A172 (cell line): ENCODE measurements at places on chromosomes 1 and 21. TPM values are rescaled to one million over a fixed set of nuclear protein-coding genes. Genes with fewer than 3 reads are reported as not detected.

DNA sequence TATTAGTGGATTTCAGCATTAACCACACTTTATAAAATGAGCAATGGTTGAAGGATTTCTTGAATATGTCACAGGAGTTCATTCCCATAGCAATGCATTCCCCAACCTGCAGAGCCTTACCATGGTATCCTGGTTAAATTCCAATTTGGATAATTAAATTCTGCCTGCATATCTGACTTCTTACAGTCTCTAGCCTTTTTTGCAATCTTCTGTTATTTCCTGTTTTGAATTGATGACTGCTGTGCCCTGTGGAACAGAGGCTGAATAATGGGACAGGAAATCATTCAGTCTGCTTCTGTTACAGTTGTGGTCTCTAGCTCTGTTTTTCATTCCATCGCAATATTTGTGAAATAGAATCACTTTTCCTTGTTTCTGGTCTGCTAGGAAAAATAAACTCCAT, 1823.9 kb downstream of the PLA2G4A start:
- peak; percentile 70 for DNase-seq

GRCh38 chr1:158814970-158815369, 16.2 kb upstream of the MNDA start:
- DNase-seq = no peak

- DNase-seq = no peak
Measured at GRCh38 chr1:172699695-172700227, 40.9 kb downstream of the FASLG start.

DNA sequence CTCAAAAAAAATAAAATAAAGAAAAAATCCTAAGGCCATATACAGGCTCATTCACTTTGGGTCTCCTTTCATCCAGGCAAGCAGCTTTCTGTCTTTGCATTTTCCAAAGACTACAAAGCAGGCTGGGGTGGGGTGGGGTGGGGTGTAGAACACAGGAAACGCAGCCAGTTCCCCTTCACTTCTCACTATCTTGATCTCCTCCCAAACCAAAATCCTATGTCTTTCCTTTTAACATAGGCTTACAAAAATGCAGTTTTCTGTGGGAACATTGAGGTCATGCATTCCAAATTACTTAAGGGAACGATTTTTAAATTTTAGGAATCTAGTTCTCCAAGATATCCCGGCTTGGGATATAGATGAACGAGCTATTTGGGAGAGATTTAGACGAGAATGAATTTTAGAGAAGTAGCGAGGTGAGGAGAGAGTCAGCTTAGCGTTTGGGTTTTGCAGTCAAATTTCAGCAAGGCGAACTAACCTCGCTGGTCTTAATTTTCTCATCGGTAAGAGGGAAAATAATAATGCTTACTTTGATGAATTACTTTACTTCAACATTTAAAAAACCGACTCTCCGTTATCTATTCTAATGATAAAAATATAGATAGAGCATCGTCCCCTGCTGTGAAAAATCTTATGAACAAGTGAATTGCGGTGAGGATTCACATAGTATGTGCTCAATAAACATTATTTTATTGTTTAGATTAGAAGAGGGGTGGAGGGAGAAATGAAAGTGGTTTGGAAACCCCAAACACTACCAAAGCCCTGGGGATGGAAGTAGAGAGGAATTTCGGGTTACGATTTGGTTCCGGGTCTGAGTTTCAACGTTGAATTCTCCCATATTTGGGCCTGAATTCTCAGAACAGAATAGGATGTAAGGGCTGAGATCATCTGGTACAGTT, 735 bp upstream of the STX12 start:
- no peak for DNase-seq

- DNase-seq = no peak
Measured at GRCh38 chr1:116738673-116739370, 15.4 kb upstream of the CD2 start.

- DNase-seq = no peak
Measured at GRCh38 chr1:199083680-199084079, 444.8 kb downstream of the PTPRC start.

GRCh38 chr1:234014208-234014607, 109.7 kb downstream of the SLC35F3 start:
- no peak for DNase-seq

F3 gene
- 79.2 and 79.3 TPM in 2 replicates for total RNA-seq

PTGER3 gene
- not detected in 2 replicates for total RNA-seq

DNA sequence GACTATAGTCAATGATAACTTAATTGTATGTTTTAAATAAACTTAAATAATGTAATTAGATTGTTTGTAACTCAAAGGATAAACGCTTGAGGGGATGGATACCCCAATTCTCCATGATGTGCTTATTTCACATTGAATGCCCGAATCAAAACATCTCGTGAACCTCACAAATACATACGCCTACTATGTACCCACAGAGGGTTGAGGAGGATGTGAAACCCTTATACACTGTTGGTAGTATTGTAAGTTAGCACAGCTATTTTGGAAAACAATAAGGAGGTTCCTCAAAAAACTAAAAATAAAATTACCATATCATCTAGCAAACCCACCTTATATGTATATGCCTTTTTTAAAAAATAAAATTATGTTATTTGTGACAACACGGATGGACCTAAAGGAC, 198.6 kb downstream of the MRPL39 start:
- DNase-seq = no peak

AMIGO1 gene
- total RNA-seq = 0.10 TPM in 1 of 2 replicates, not detected in the other

GRCh38 chr21:25986928-25987327, 183.6 kb downstream of the APP start:
- no peak for DNase-seq

- no peak for DNase-seq
Measured at GRCh38 chr1:9233241-9233941, 1.2 kb upstream of the H6PD start.

DNA sequence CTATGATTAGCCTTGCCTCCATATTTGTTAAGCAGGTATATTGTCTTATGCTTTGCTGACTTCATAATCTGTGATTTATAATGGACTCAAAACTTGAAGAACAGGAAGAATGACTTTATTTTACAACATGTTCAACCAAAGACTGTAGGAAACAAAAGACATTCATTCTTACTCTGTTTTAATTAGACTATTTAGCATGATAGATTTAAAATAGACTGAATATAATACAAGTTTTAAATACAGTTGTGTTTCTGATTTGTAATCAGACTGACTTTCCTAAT, 63.1 kb downstream of the CDC14A start:
- DNase-seq = no peak

DNA sequence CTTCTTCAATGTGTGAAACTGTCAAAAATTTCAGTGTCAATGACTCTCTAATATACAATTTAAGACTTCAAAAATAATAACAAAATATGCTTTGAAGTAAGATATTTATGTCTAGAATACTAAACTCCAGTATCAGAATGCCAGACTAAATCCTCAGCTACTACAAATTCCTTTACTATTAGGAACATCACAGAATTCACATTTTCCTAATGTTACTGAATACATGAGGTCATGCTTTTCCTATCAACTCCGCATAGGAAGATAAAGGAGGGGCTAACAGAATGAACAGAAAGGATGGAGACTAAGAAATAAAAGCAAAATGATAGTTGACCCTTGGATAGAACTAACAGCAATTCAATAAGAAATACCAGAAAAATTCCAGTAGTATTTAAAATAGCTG, 292.7 kb downstream of the SDCCAG8 start:
- no peak for DNase-seq

LORICRIN gene
- total RNA-seq = not detected in 2 replicates

DNA sequence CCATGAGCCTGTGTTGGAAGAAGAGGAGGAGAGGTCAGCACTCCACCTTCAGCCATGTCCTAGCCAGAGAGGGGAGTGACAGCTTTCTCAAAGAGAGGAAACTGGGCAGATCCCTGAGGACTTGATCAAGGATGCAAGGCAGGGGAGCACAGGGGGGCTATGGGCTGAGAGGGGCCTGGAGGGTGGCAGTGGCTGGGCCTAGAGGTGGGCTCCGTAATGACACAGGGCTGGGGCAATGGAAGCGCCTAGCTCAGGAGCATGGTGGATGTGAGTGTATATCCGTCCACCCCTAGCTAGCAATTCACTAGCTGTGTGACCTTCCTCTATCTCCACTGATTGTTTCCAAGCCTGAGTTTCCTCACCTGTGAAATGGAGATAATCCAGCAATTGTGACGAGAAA, 32.6 kb downstream of the NEK2 start:
- no peak for DNase-seq

PCP4 gene
- 0.67 TPM in 1 of 2 replicates, not detected in the other for total RNA-seq
